ENCODE measurements at places on chromosomes 12 and 14. TPM values are rescaled to one million over a fixed set of nuclear protein-coding genes. Genes with fewer than 3 reads are reported as not detected.

DNA sequence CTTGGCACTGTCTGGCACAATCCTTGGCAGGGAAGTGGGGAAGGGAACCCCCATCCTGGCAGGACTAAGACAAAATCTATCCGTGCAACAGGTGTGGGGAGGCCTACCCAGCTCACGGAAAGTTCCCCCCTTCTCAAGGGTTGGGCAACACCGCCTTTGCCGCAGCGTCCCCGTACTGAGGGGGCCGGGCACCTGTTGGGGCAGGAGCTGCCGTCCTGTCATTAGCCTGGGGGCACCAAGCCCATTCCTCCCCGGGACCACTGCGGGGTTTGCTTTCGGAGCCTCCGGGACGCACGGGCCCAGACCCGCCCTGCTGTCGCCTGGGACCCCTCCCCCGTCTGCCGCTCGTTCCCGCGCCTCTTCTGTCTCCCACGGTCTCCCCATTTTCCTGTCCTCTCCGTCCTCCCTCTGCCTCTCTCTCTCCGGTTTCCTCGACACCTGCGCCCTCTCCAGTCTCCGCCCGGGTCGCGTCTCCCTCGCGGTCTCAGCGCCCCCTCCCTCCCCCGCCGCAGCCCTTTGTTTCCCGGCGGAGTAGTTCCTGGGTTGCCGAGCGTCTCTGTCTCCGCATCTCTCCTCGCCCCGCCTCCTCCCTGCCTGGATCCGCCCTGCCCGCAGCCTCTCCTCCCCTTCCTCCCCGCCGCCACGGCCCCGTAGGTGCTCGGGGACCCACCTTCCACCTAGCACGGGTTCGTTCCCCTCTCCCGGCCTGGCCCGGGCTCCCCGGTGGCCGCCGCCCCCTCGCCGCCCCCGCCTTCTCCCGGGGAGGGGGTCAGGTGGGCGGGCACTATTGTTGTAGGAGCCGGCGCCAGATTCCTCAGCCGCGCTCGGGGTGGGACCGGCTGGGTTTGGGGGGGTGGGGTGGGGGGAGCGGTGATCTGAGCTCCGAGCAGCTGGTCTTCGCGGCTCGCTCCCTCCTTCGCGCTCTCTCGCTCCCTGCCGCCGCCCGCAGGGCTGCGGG is at the start of gene CACNB3:
TSS of gene CACNB3 (plus strand) at position 624 of the 958 bp plus-strand sequence. CDS start 434 bp downstream, outside the sequence.
- peak; percentile 51 for DNase-seq

The LRP1 gene
- total RNA-seq, result 21.8 TPM

GRCh38 chr12:27319409-27319808 is 13.2 kb upstream of the BMAL2 start:
- DNase-seq, result peak; percentile 81

The HRK gene
- 0.33 TPM for total RNA-seq

The LHX5 gene
- 0.23 TPM for total RNA-seq

GRCh38 chr14:97411938-97412612 is 614.9 kb downstream of the VRK1 start:
- no peak for DNase-seq

- DNase-seq, result no peak
Measured at GRCh38 chr14:61244009-61244408, 37.1 kb downstream of the TMEM30B start.

- DNase-seq, result no peak
Measured at GRCh38 chr12:16228067-16228466, 49.4 kb downstream of the SLC15A5 start.

DNA sequence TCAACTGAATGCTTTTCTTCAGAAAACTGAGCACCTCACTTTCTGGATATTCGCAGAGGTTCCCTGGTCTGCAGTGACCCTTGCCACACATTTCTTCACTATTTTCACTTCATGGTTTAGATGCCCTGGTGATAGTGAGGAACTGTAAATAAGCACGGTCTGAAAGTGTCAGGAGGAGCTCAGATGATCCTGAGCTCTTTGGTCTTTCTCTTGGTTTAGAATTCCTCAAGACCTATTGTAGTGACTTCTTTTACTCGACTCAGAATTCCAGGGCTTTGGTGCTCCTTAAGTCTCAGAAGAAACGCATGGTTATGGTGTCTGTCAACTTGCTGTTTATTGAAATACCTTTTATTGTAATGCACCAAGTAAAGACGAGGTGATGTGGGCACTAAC is 84.0 kb downstream of the SAMD4A start:
- no peak for DNase-seq

GRCh38 chr12:38392554-38393144 is 76.1 kb downstream of the ALG10B start:
- peak; percentile 97 for DNase-seq

GRCh38 chr14:94213741-94214140 is 39.6 kb downstream of the PPP4R4 start:
- no peak for DNase-seq

The SDSL gene
- total RNA-seq, result 19.9 TPM

GRCh38 chr14:105940534-105941225 is 414.3 kb downstream of the TMEM121 start:
- DNase-seq, result no peak

The TAS2R9 gene
- total RNA-seq, result not detected

The HOXC9 gene
- 1.5 TPM for total RNA-seq
